ENCODE measurements at places on chromosomes 12 and 14.

DNA sequence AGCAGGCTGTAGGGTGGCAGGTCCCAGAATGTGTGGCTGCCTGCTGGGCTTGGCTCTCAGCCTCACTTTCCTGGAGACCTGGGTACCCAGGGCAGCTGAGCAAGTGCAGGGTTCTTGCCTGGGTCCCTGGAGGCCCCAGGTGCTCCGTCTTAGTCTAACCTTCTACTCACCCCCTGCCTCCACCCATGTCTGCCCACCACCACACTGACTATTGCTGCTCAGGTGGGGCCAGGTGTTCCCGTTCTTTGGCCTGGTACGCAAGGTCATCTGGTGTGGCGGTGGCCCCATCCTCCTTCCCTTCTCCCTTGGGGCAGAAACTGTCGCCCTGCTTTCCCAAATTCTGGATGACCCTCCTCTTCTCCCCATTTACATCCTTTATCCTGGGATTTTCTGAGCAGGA is 319.9 kb downstream of the TMEM121 start:
- DNase-seq = no peak

DNA sequence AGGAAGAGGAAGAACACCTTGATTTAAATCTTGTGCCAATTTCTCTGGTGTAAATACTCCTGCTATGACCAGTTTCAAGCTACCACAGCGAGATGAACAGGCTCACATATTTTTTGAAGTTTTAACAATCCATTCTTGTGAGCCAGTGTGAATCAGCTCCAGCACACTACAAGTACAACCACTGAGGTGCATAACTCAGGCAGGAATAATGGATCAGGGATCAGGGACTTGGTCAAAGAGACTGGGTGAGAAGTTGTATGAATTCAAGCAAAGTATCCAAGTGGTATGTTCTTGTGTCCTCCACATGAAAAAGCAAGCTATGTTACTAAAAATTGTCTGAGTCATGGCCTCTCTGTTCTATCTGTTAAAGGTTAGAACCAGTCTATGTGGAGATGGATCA is 35.2 kb upstream of the KITLG start:
- no peak for DNase-seq

- no peak for DNase-seq
Measured at GRCh38 chr12:29291226-29291625, 89.7 kb downstream of the ERGIC2 start.

DNA sequence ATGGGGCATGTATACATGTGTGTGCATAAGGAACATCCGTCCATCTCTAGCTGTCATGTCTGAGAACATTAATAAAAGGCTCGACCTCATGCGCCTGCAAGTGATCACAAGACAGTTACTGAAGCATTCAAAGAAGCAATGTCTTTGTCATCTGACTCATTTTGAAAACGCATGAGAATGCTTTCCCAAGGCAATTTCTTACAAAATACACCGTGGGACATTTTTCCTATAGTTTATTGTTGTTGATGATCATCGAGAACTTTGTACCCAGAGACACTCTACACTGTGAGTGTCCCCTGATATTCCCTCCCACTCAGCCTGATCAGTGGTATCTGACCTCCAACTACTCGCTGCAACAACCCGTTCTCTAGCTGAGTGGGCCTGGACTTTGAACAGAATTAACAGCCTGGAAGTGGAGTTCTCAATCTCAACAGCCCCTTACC is 68.1 kb downstream of the ETV6 start:
- no peak for DNase-seq

GRCh38 chr14:91727121-91727520 is 4.8 kb downstream of the CATSPERB start:
- DNase-seq = no peak

DNA sequence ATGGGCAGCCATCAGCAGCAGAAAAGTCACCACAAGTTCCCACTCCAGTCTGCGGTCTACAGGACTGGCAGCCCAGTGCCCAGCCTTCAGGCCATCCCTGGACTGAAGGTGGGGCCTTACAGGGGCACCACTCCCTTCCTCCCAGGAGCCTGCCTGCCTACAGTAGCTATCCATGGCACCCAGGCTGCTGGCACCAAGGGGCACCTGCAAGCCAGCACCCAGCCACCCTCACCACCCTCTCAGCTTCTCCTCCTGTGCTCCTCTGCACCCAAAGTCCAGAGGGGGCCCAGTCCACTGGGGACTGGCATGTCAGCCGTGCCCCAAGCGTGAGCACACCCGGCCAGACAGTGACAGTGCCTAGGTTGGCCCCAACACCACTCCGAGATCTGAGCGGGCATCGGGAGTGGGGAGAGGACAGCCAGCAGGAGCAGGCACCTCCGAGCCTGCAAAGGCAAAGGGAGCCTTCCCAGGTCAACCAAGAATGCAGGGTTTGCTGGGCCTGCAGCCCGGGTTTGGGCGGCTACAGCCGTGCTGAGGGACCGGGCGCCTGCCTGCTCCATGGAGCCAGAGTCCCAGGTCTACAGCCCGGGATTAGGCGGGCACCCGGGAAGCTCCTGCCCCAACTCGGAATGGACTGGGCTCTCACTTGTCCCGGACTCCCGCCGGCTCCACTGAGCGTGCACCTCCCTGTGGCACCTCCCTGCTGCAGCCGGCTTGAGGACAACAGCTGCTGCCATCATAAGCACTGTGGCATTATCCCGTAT is 8.1 kb upstream of the OR6C65 start:
- DNase-seq = no peak

DNA sequence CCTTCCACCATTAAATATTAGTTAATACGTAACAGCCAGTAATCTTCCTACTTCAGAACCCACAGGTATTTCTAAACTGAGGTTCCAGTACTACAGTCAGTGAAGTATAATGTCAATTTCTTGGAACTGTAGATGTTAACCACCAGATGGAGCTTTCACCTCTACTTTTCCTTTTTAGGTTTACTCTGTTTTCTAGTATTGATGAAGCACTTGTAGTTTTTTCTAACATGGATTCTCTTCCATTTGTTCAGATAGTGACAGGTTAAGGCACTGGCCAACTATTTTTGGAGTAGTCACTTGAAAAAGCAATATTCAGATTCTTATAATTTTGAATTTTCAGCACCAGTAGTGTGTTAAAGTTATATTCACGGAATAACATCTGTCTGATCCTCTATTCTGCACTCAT is 4.6 kb upstream of the SEC23A start:
- peak; percentile 21 for DNase-seq

DNA sequence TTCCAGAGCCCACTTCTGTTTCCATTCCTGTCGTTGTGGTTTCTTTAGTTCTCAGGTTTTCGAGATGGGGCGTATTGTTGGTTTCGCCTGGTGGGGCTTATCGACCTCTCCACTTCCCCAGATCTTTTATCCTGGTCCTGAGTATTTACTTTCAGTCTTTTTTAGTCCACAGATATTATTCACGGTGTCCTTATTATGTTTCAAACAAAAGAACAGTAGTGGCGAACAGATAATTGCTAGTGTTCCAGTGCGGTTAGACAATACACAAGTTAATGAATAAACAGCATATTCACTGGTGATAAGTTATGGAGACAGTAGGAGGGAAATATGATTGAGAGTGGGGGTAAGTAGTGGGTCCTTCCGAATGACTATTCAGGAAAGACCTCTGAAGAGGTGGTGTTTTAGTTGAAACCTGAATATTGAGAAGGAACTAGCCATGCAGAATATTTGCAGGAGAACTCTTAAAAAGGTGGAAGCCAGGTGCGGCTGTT is 668 bp downstream of the TMEM260 start:
- no peak for DNase-seq

- DNase-seq = peak; percentile 9
Measured at GRCh38 chr12:94150240-94151121, 2.1 kb downstream of the PLXNC1 start.

All from CD4-positive, alpha-beta T cell treated with Interleukin-6 at 100 ng/mL for 8 hours (primary cell).